Activated CD4-positive, alpha-beta T cell treated with anti-CD3 and anti-CD28 coated beads for 4 hours (primary cell): ENCODE measurements at places on chromosomes 1 and 21.

DNA sequence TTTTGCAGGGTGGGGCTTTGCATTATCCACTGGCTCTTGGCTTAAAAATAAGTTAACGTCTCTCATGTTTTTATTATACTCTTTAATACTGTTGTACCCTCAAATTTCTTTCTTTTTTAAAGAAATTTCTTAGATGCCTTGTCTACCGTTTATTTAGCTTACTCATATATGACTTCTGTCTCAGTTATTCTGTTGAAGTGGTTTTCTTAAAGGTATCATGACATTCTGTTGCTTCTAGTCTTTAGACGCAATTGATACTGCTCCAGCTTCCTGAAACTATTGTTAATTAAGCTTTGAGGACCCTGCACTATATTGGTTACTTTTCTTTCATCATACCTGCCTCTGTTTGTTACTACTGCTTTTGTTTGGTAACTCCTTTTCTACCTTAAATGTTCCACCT is 11.7 kb downstream of the PKN2 start:
- no peak for DNase-seq

- no peak for DNase-seq
Measured at GRCh38 chr1:115077286-115077983, 11.9 kb downstream of the TSPAN2 start.

GRCh38 chr1:116664366-116664977 is 3.1 kb downstream of the IGSF3 start:
- no peak for DNase-seq

DNA sequence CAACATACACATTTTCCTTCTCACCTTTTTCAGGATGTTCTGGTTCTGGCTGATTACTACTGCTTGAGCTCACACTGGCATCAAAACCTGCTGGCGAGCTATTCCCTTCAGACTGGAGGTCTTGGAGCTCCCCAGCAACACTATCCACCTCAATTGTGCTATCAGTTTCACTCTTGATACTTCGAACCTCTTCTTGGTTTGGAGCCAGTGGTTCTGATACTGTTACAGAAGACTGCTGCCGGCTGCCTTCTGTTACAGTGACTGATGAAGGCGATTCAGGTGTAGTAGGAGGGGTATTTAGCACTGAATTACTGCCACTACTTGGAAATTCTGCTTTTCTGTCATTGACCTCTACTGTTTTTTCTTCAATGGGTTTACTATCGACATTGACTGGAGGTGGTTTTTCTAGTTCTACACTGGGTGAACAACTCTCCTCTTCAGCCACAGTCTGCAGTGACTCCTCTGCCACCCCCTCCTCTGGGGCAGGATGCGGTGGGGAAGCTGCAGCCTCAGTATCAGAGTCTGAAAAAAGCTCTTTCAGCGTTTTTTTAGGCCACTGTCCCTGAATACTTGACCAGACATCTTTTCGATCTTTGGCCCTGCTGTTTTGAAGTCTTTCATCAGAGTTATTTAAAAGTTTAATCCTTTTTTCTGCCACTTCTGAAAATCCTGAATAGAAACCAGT is 20.7 kb upstream of the RBM34 start:
- DNase-seq = no peak

DNA sequence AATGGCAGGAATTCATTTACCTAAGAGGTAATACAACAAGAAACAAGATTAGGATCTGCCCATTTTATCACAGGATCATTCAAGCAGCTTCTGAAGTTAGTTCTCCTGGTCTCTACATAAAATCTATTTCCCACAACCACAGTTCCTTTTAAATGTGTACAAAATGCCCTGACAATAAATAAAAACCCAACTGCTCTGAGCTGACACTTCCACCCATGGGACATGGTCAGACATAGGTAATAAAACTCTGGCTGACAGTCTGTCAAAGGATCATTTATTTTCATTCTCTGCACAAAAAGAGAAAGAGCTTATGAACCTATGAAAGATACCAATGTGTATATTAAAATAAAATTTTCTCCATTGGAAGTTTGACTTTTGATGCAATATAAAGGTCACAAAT is 145.4 kb upstream of the PALMD start:
- DNase-seq = no peak

DNA sequence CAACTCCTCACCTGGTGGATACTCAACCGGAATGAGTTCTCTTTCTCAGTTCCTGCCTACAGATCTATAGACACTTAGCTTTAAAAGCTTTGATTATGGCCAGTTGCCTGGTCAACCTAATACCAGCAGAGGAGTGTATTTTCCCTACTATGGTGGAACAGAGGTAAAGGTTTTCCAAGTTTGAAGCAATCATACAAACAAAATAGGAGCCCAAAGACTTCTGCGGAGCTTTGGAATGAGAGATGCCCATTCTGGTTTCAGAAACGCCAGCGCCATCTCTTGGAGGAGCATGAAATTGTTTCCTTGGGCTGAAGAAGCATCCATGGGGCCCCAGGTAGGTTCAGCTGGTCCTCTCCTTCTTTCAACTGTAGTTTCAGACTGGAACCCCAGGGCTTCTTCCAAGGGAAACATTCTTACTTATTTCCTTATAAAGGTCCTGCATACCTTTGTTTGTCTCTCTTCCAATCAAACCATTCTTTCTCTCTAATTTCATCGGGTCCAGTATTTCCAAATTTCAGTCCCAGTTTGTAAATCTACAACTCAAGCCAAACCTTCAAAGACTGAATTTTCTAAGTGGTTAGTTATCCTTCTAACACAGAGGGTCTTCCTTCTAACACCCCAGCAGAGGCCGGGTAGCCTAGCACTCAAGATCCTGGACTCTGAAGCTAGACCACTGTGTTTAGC is 95.9 kb downstream of the KCNJ15 start:
- peak; percentile 41 for DNase-seq

DNA sequence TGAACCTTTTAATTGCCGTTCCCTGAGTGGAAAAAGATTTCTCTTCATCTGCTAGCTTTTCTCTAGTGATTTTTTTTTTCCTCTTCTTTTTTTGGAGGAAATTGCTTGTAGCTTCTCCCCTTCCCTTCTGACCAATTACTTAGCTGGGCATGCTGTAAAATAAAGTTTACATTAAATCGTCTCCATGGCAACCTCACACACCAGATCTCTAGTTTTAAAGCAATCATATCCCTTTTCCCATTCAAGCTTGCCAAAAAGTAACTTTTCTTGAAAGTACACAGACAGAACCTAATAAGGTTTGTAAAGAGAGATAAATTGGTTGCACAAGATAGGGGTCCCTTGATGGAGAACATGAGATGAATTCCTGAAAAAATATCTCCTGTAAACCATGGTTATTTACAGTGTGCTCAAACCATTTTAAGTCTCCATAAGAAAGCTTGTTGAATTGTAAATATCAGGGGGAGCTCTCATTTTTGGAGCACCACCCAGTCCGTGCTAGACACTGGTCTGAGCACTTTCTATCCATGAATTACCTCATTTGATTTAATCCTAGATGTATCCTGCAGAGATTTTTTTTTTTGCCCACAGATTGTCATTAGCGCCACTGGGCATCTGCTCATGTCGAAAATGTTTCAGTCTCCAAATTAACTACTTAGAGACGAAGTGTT is 32.6 kb upstream of the HTR1D start:
- DNase-seq = no peak
